ENCODE measurements at places on chromosomes 16 and 17.

DNA sequence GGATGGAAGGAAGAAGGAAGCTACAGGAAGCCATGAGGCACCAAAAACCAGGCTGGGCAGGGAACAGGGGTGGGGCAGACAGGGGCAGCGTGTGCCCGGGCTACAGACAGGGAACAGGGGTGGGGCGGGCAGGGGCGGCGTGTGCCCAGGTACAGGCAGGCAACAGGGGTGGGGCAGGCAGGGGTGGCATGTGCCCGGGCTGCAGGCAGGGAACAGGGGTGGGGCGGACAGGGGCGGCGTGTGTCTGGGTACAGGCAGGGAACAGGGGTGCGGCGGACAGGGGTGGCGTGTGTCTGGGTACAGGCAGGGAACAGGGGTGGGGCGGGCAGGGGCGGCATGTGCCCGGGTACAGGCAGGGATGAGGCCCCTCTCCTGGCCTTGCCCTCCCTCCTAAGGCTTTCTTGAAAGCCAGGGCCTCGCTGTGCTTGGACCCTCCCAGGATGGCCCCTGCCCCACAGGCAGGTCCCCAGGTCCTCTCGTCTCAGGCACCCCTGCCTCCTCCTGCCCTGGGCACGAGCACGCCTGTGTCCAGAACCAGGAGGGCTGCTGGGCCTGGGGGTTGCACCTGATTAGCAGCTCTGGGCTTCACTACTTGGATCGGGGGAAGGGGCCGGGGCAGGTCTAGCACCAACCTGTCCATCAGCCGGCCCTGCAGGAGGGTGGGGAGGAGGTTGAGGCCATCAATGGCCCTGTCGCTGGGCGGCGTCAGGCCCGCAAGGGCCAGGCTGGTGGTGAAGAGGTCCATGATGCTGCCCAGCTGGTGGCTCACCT is 14.5 kb upstream of the APRT start:
- no peak for DNase-seq

- no peak for DNase-seq
Observed at GRCh38 chr17:66634193-66634592, 200.7 kb upstream of the CACNG5 start.

- DNase-seq: no peak
Observed at GRCh38 chr17:52885882-52886281, 727.4 kb upstream of the CA10 start.

- no peak for DNase-seq
Observed at GRCh38 chr17:60403962-60404361, 12.0 kb upstream of the USP32 start.

- DNase-seq: peak; percentile 89
Observed at GRCh38 chr17:7213895-7214299, 5.7 kb downstream of the DLG4 start.

GRCh38 chr16:55660828-55661227 is 5.0 kb downstream of the SLC6A2 start:
- DNase-seq: no peak

- peak; percentile 85 for DNase-seq
Observed at GRCh38 chr17:50947782-50948543, 81.8 kb upstream of the TOB1 start.

DNA sequence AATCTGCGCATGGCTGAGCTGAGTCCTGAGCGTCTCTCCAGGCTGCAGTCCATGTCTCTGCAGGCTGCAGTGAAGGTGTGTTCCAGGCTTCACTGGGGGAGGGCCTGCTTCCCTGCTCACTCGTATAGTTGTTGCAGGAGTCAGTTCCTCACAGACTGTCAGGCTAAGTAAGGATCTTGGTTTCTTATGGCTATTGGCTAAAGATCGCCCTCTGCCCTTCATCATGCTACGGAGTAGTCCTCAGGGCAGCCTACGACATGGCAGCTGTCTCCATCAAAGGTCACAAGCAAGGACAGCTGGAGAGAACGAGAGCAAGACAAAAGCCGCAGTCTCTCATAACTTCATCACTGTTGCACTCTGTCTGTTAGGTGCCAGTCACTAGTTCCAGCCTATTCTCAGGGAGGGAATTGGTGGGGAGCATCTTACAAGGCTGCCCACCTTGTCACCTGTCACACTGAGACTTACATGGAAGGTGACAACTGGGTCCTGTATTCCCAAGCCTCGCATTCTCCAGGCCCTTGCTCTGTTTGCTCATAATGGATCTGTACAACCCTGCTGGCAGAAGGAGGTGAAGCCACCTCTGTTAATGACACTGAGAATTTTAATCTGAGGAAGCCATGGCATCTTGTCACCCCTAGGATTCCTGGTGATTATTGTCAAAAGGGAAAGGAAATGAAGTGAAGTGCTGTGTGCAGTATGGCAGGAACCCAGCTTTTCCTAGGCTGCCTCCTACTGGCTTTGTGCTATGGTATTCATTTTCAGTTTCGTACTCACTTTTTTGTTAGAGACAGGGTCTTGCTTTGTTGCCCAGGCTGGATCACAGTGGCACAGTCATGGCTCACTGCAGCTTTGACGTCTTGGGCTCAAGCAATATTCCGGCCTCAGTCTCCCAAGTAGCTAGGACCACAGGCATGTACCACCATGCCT is 43.4 kb downstream of the MFSD11 start:
- no peak for DNase-seq

DNA sequence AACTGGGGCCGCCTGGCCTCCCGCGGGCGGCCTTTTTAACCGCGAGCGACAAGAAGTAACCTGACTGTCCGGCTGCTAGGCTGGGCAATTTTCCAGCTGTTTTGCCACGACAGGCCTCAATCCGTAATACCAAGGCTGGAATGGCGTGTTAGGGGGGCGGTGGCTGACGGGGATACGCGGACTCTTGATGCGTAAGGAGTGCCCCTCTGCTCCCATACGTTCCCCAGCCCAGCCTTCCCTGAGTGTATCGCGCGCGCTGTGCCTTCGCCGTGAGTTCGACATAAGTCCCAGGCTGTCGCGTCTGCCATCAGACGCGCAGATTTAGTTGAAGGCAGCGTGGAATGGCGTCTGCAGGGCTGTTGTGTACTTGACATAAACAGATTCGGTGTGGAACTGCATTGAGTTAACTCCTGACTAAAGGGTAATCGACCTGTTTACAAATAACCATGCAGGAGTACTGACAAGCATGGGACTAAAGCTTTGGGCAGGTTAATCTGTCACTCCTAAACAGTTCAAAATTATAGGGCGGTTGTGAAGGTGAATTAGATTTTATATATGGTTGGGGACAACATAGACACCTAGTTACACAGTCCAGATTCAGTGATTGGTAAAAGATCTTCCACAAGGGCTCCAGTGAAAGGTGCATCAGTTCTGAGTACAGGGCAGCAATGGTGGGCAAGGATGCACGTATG is 16.6 kb upstream of the ERN1 start:
- DNase-seq: peak; percentile 59

- DNase-seq: no peak
Observed at GRCh38 chr16:30948667-30949649, at the start of gene ORAI3. TSS of gene ORAI3 (plus strand) at chr16:30949068. CDS start at chr16:30949290, 222 bp downstream.

- no peak for DNase-seq
Observed at GRCh38 chr16:11697319-11697718, 29.1 kb downstream of the SNN start.

- DNase-seq: no peak
Observed at GRCh38 chr16:4426021-4426684, 485 bp downstream of the DNAJA3 start.

DNA sequence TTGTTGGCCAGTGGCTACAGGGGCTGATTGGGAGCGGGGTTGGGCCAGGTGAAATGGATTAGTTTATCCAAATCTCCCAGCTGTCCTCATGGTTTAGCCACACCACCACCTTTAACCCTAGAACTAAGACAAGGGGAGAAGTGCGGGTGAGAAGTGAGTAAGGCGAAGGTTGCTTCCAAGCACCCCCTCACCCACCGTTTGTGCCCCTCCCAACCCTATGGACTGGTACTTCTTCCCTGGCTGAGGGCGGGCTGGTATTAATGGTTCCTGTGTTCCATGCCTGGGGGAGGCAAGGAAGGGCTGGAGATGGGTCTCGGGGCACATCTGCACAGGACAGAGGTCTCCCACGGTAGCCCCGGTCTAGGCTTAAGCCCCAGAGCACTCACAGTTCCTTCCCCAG is 25.1 kb downstream of the NT5M start:
- DNase-seq: no peak

DNA sequence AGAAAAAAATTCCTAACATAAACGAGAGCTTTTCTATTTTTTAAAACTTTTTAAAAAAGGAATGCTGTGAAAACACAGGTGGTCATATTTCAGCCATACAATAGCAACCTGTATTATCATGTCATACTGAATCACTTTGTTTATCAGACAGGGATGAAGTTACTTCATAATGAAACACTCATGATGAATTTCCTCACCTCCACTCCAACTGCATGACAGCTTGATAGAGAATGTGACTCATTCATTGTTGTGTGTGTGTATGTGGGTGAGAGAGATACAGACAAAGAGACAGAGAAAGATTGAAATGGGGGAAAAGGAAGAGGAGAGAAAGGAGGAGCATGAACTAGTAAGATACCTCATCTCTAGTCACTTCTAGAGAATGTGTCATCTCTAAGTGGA is 109.0 kb downstream of the SYCE1L start:
- no peak for DNase-seq

- peak; percentile 92 for DNase-seq
Observed at GRCh38 chr17:38743556-38744171, 4.5 kb downstream of the PCGF2 start.

- DNase-seq: no peak
Observed at GRCh38 chr17:79691931-79692330, 38.8 kb upstream of the ENPP7 start.

- no peak for DNase-seq
Observed at GRCh38 chr17:80831491-80831890, 160.2 kb upstream of the CHMP6 start.

GRCh38 chr17:63171428-63172393 is 205.7 kb downstream of the TANC2 start:
- no peak for DNase-seq

- no peak for DNase-seq
Observed at GRCh38 chr17:45915263-45915662, 20.9 kb downstream of the MAPT start.

DNA sequence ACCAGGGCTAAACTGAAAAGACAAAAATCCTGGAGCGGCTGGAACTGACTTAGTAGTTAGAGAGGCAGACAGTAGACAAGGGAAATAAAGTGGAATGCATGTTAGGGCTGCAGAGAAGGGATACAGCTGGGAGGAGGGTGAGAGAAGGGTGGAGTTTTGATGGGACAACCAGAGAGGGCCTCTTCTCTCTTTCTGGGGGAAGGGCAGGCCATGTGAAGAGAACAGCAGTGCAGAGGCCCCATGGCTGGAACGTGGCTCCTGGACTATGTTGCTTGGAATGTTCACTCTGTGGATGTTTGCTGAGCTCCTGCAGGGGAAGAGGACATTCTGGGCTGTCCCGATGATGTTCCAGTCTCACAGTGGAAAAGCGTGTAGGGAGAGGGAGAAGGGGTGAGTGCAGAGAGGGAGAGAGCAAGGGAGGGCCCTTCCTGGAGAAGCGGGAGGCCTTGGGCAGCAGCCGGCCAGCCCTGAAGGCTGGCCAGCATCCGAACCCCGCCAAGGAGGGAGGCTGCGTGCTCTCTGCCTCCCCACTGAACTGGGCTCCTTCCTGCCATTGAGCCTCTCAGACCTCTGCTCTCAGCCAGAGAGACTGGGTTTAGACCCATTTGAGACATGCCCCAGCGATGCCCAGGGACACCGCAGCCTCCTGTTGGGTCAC is 33.1 kb upstream of the GSE1 start:
- DNase-seq: no peak

DNA sequence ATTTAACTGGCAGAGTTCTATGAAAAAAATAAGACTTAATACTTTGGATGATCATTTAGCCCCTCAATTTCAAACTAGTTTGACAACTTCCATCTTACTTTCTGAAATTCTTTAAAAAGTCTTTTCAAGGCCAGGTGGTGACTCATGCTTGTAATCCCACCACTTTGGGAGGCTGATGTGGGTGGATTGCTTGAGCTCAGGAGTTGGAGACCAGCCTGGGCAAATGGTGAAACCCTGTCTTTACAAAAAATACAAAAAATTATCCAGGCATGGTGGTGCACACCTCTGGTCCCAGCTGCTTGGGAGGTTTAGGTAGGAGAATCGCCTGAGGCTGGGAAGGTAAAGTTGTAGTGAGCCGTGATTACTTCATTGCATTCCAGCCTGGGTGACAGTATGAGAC is 154.4 kb downstream of the TANC2 start:
- no peak for DNase-seq

- peak; percentile 52 for DNase-seq
Observed at GRCh38 chr17:43779145-43780125, 658 bp upstream of the DUSP3 start.

GRCh38 chr17:63542942-63543821 is 7.1 kb upstream of the DCAF7 start:
- DNase-seq: peak; percentile 43

DNA sequence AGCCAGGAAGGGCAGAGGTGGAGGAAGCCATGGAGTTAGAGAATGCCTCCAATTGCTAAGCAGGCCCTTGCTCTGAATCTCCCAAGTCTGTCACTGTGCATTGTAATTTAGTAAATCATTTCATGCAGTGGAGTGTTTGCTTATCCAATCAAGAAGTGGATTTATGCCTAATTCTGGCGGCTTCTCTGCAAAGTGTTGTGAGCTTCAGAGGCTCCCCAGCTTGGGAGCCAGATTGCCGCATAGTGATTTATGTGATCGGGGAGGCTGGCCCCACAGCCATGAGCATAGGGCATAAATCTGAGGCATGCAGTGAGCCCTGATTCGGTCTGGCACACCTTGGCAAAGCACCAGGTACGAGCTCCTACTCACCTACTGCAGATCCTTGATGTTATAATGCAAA is 520.8 kb downstream of the HS3ST4 start:
- no peak for DNase-seq

DNA sequence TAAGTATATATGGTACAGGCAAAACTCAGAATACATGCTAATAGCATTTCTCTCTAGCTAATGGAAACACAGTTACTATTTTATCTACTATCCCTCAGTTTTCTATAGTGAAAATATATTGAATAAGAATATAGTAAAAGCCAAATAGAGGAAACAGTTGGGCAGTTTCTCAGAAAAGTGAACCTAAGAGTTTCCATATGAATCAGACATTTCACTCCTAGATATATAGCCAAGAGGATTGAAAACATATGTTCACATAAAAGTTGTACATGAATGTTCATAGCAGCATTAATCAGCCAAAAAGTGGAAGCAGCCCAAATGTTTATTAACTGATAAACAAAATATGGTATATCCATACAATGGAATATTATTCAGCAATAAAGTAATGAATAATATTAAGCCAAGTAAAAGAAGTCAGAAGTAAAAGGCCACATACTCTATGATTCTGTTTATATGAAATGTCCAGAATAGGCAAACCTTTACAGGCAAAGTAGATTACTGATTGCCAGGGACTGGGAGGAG is 134.6 kb downstream of the CYB561 start:
- no peak for DNase-seq

GRCh38 chr17:46117850-46118696 is 75.2 kb downstream of the KANSL1 start:
- DNase-seq: no peak

DNA sequence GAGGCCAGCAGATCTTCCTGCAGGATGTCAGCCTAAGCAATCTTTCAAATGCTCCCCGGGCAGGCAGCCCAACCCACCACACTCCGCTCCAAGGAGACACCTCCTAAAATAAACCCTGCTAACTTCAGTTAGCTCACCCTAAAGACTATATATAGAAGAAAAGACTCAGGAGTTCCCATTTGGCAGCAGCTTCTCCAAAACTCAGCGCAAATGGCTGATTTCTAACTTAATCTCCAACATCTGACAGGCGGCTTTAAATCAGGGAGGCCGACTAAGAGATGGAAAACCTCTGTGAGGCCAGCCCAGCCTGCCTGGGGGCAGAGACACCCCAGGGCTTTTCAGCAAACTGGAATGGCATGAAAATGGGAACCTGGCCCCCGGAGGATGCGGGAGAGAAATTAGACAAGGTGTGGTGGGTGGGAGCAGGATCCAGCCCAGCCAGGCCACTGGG is 91.6 kb downstream of the XYLT1 start:
- no peak for DNase-seq

GRCh38 chr16:23979441-23979840 is 143.7 kb downstream of the PRKCB start:
- no peak for DNase-seq

Measured in COR-L47 (cell line).